ENCODE measurements at places on chromosomes 4 and X.
A peak's percentile ranks its signal among the peaks of the same experiment; 100 is the strongest.

- peak; percentile 92 for DNase-seq
Measured at GRCh38 chr4:24730256-24731001, 64.9 kb upstream of the SOD3 start.

DNA sequence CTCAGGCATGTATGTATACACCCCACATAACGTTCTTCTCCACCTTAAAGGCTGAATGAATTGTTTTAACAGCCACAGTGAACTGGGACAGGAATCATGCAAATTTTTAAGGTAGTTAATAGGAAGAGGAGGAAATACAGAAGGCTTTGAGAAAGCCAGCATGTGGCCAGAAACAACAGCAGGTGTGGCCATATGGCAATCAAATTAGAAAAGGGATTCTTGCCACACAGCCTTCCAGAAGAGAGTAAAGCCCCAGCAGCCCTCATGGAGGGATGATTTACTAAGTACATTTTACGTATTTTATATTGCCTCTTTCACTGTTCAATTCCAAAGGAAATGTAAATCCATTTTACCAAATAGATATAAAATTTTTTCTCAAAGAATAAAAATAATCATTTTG, 792.2 kb downstream of the ADGRL3 start:
- DNase-seq = no peak

- DNase-seq = peak; percentile 71
Measured at GRCh38 chr4:110630688-110631402, 8.0 kb upstream of the PITX2 start.

DNA sequence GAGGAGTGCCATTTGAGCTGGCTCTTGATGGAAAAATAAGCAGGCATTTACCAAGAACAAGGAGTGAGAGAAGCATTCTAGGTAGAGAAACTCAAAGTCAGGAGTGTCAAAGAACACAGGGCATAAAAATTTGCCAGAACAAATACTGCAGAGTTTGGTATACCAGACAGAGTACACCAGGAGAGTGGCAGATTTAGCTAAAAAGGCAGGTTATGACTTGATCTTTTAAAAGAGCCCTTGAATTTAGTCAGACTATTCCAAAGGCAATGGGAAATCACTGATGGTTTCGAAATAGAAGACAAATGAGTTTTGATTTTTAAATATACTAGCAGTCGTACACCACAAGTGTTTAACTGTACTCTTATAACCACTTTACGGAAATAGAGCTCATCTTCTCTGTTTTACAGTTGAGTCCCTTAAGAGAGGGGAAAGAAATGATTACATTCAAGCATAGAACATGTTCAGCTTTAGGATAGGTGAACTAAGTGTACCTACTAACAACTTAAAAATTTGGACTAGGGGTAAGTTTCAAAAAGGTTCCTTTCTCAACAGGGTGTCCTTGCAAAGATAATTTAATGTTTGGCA, 10.2 kb downstream of the UBE2D3 start:
- no peak for DNase-seq

DNA sequence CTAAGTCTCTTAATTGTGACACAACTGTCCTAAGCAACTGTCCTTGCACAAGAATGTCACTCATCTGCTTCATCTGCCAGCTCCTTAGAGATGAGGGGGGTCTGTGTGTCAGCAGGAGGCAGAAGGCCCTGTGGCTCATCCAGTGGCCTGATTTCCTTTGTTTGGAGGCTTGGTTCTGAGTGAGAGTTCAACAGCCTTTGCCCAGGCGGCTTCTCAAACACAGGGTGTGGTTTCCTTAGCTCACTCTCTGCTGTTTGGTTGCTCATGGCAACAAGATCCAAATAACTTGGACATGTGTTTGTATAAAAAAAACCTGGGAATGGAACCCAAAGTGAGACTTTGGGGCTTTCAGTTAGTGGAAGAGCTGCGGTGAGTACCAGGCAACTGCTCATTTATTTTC, 46.6 kb downstream of the MAP7D3 start:
- peak; percentile 49 for DNase-seq

GRCh38 chrX:82362550-82362949, 1145.5 kb upstream of the POU3F4 start:
- DNase-seq = no peak

DNA sequence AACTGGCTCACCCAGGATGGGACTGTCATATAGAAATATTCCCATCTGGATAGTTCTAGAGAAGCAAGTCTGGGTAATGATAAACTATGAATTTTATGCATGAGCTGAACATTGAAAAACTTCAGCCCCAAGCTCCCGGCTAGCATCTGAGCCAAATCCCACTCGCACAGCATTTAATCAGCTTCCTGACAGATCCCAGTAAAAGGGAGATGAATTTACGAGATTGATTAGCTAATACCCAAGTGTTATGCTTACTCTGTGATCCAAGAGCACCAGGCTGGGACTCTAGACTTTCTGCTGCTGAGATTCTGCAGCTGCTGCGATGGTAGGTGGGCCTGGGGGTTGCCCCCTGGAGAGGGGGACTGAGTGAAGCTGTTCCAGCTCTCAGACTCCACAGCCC, 28.0 kb downstream of the FRMPD3 start:
- DNase-seq = peak; percentile 13

- no peak for DNase-seq
Measured at GRCh38 chr4:103499094-103499493, 220.7 kb downstream of the TACR3 start.

GRCh38 chr4:171170671-171171070, 642.5 kb upstream of the GALNTL6 start:
- DNase-seq = no peak

- no peak for DNase-seq
Measured at GRCh38 chr4:185540487-185541120, 5.3 kb upstream of the PDLIM3 start.

DNA sequence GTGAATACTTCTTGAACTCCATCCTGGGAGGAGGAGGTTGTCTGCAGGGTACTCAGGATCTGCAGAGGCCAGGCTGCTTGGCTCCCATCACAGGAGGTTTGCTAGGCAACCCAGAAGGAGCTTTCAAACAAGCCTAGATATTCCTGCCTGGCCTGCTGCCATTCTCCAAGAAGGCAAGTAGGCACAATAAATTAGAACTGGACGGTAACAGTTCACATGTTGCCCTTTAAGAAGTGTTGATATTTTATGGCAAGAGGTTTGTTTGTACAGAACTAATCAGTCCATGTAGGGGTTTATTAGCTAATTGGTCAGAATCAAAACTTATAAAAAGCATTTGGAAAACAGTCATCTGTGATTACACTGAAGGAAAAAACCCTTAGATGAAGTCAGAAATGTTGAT, 39.3 kb downstream of the SYNPO2 start:
- DNase-seq = no peak

GRCh38 chr4:101135371-101136010, 211.8 kb downstream of the PPP3CA start:
- DNase-seq = no peak

DNA sequence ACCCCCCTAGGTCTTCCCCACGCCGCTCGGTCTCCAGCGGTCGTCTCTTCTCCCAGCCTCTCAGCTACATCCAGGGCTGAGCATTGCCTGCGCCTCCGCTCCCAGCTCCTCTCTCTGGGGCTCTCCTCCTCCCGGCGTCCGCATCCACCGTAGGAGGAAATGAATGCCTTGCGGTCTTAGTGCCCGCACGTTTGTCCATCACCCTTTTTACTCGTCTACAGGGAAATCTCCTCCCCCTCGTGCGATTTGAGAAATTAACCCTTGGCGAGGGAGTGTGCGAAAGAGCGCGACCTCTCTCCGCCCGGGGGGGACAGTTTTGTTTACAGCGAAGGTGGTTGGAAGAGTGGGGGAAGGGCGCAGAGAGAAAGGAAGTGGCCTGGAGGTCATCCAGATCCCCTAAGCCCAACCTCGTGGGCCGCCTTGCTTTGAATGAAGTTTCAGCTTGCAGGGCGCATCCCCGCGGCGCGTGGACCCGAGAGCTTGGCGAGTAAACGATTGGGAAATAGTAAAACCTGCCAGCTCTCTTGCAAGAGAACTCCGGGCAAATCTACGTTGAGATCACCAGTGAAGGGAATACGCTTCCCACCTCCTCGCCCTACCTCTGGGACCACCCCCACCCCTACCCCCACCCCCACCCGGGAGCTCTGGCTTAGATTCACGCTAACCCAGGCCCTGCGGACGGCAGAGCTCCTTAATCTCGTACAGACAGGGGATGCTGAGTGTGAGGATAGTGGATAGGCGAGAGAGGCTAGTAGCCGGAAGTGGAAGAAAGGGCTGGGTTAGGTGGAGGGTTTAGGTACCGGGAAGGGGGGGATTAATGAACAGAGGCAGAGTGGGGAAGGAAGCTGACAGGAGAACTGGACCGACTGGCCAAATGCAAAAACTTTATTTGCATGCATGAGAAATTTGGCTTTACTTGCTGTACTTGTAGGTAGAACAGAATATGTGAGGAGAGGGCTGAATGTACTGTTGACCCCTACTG, at the start of gene ELOVL6:
ELOVL6 (minus strand) TSS at position 181 of the 982 bp plus-strand sequence. CDS start 280 bp downstream, outside the sequence.
- peak; percentile 89 for DNase-seq

Data from lower leg skin (tissue), 4 donors.